ENCODE measurements at places on chromosomes 5 and 9. TPM values are rescaled to one million over a fixed set of nuclear protein-coding genes. Genes with fewer than 3 reads are reported as not detected.

Gene PCDHA1
- not detected for total RNA-seq

DNA sequence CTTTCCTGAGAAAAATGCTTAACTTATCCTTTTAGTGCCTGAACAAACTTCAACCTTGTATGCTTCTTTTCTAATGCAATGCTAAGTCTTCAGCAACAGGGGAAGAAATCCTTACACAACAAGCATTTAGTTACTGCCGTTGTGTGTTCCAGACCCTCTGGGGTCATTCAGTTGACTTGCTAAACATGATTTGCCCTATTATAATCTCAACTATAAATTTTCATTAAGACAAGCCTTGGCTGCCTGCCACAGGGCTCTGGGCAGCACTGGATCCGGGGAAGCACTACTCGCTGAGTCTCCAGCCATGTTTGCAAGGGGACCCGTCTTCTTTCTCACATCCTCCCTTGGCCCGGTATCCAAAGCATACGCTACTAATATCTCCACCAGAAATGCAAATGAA is 58.1 kb downstream of the PTCH1 start:
- no peak overlapping the region for H3K4me3 ChIP-seq
- peaks cover 81% of the 10 kb centered on the region for H3K36me3 ChIP-seq
- no peak overlapping the region for H3K27ac ChIP-seq
- DNase-seq: no peak
- no peaks in the 10 kb centered on the region for H3K27me3 ChIP-seq

- no peaks in the 10 kb centered on the region for H3K4me1 ChIP-seq
- H3K27me3 ChIP-seq: peaks cover 13% of the 10 kb centered on the region
- no peak overlapping the region for H3K4me3 ChIP-seq
- no peak for DNase-seq
- no peak overlapping the region for H3K27ac ChIP-seq
Observed at GRCh38 chr5:39569857-39570256, 145.1 kb upstream of the DAB2 start.

DNA sequence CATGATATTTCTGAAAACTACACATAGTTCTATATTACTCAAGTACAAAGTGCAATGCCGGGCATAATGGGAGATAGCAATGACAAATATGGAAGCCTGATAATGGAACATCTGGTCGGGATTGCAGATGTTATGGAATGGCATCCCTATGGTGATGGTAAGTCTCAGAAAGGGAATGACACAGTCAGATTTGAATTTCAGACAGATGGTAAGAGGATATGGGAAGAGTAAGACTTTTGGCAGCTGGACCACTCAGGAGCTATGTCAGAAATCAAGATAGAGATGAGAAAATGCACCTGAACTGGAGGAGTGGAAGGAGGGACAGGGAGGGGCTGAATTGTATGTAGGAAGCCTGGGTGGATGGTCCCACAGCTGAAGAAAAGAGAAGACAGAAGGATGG is 200.0 kb downstream of the DTWD2 start:
- no peaks in the 10 kb centered on the region for H3K27me3 ChIP-seq
- H3K4me1 ChIP-seq: peaks cover 14% of the 10 kb centered on the region
- no peaks in the 10 kb centered on the region for H3K36me3 ChIP-seq
- no peak overlapping the region for H3K4me3 ChIP-seq

Gene THG1L
- total RNA-seq: 6.6 TPM

- H3K36me3 ChIP-seq: no peaks in the 10 kb centered on the region
- H3K27ac ChIP-seq: peak overlapping the region; percentile 100
- peak; percentile 83 for DNase-seq
- no peaks in the 10 kb centered on the region for H3K27me3 ChIP-seq
- H3K4me1 ChIP-seq: peaks cover 43% of the 10 kb centered on the region
- peak overlapping the region; percentile 74 for H3K4me3 ChIP-seq
Observed at GRCh38 chr9:129412814-129413536, 207.9 kb downstream of the C9orf50 start.

GRCh38 chr9:99058964-99059921 is 45.7 kb upstream of the TGFBR1 start:
- no peaks in the 10 kb centered on the region for H3K27me3 ChIP-seq
- peaks cover 68% of the 10 kb centered on the region for H3K36me3 ChIP-seq
- DNase-seq: peak; percentile 42
- H3K4me1 ChIP-seq: peaks cover 33% of the 10 kb centered on the region
- peak overlapping the region; percentile 84 for H3K27ac ChIP-seq
- H3K4me3 ChIP-seq: no peak overlapping the region

- DNase-seq: no peak
- peaks cover 47% of the 10 kb centered on the region for H3K4me1 ChIP-seq
- no peak overlapping the region for H3K4me3 ChIP-seq
- H3K27me3 ChIP-seq: no peaks in the 10 kb centered on the region
Observed at GRCh38 chr5:149596712-149597111, 15.4 kb downstream of the ARHGEF37 start.

- H3K27me3 ChIP-seq: no peaks in the 10 kb centered on the region
- no peaks in the 10 kb centered on the region for H3K4me1 ChIP-seq
- DNase-seq: no peak
- H3K4me3 ChIP-seq: no peak overlapping the region
- no peak overlapping the region for H3K27ac ChIP-seq
Observed at GRCh38 chr9:110784309-110784708, 115.7 kb downstream of the MUSK start.

DNA sequence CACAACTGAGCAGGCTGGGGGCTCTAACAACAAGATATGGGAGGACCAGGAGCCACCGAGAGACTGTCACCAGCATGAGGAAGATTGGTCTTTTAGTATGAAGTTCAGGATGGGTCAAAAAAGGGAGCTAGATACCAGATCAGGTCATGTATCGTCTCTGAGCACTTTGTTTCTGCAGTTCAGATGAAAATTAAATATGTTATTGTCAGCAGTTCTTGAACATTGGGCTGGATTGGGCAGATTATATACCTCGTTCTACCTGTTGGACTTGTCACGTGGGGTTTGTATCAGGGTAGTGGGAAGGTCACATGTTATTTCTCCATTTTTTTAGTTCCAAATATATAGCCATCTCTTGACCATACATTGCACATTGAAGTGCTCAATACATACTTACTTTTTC is 47.3 kb downstream of the RCL1 start:
- H3K27ac ChIP-seq: no peak overlapping the region
- H3K4me3 ChIP-seq: no peak overlapping the region
- H3K36me3 ChIP-seq: peaks cover 36% of the 10 kb centered on the region
- no peak for DNase-seq
- H3K4me1 ChIP-seq: peaks cover 12% of the 10 kb centered on the region

DNA sequence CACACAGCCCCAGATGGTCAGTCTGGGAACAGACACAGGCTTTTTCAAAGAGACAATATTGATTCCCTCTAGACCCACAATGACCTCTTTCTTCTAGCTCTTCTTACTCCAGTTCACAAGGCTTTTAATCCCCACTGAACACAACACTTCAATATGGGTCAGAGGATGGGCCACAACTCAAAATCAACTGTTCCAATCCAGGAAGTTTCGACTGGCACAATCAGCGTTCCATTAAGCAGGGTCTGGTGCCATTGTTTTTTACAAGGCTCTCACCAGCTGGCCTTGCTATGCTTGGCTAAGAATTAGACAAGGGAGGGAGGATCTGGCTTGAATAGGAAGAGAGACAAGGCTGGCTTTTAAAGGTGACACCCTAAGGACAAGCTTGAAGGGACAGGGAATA is 199.4 kb upstream of the SLC24A2 start:
- no peaks in the 10 kb centered on the region for H3K4me1 ChIP-seq
- no peaks in the 10 kb centered on the region for H3K27me3 ChIP-seq
- DNase-seq: no peak
- no peaks in the 10 kb centered on the region for H3K36me3 ChIP-seq

Gene WWC1
- total RNA-seq: 2.2 TPM
